ENCODE measurements at places on chromosomes 2 and 18.

DNA sequence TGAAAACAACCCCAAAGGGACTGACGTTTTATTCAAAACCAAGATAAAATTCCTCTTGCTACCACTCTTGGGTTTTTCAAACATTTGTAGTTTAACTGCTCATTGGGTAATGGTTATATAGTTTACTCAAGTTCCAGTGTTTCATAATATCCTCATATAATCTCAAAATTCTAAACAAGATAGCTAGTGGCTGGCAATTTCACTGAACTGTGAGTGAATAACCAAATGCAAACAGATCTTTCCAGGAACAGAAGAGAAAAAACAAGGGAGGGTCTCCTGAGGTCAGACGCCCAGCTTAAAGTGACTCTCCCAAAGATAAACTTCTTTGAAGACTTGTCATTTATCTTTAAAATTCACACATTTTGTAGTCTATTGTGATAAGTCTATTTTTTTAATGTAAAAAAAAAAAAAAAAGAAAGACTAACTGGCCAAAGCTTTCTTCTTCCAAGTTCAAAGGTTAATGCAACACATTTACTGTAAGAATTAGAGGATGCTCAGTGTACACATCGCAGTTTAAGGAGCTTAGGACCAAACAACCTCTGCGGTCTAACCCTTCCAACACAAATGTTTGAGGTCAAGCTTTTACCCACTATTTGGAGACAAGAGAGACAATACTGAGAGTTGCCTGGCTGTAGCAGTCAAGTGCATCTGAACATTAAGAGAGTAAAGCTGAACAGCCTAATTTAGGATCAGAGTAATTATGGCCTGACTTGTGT lies 26.6 kb downstream of the LPIN2 start:
- DNase-seq: no peak

GRCh38 chr2:47031909-47032668 lies 116.5 kb upstream of the MCFD2 start:
- DNase-seq: no peak

DNA sequence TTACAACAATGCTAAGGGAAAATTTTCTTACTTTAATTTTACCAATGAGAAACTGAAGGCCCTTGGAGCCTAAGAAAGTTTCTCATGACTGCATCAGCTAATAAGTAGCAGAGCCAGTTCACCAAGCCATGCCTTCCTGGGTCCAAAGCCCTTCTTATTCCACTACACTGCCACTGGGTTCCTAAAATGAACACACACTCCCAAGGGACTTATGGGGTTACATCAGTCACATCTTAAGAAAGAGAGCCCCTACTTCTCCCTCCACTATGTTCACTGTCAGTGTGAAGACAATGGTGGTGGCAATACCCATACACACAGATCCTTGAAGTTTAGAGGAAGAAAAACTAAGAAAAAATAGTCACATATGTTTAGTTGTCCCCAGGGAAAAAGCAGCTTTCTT lies 20.6 kb downstream of the MBD2 start:
- DNase-seq: no peak

DNA sequence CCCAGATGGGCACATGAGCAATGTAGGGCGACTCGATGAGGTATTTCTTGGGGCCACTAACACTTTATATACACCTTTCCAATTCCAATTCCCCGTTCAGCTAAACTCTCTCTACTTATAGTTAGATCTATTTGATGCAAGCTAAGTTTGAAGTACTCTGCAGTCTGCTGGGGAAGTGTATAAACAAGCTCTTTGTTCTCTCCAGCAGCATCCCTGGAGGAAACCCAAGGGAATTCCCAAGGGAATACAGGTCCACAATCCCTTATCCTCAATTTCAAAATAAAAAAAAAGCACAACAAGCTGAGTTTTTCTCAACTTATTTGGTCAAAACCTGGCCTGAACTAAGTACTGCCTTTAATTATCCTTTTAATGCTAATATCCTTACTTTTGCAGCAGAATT lies 433.3 kb downstream of the NBAS start:
- no peak for DNase-seq

DNA sequence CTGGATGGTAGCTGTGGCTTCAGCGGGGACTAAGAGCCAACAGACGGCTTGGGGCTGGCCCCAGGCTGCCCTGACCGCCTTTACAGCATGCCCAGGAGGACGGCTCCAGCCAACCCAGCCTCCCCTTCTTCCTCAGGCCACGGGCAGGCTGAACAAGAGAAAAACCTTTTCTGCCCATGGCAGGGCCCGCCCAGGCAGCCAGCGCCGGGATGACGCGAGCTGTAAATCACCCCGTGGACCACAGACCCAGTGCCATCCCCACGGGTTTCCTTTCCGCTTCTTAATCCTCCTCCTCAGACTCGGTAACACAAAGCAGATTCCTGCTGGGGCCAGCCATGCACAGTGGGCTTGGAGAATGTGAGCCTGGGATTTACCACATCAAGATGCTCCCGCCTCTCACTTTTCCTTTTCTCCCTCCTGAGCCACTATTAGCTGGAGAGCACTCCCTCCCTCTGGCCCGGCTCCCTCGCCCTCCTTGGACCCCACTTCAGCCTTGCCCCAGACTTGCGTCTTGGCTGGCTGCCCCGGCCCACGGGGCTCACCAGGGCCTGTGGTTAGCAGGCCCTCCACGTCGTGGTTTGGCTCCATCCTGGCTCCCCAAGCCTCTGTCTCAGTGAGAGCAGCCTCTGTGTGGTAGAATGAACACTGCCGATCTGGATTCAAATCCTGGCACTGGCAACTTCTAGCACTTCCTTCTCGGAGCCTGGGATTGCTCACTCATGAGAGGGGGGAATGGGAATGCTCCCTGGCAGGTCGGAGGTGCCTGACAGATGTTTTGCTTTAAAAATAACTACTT lies 31.4 kb downstream of the ATOH8 start:
- DNase-seq: peak; percentile 83

GRCh38 chr2:3302751-3303582 lies 74.7 kb downstream of the EIPR1 start:
- no peak for DNase-seq

DNA sequence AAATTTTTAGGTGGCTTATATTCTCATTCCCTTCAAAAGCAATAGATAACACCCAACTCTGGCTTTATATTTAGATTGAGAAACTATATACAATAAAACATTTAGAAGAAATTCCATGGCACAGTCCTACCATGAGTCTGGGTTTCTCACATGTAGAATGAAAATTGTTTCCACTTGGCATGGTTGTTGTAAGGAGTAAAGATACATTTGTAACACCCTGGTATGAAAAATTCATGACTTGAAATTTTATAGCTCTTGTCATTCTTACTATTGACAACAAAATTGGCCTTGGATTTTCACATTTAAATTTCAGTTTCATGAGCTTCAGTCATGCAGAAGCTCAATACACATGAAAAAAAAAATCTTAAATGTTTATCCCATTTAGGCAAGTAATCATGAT lies 92.5 kb upstream of the CBLN2 start:
- no peak for DNase-seq

DNA sequence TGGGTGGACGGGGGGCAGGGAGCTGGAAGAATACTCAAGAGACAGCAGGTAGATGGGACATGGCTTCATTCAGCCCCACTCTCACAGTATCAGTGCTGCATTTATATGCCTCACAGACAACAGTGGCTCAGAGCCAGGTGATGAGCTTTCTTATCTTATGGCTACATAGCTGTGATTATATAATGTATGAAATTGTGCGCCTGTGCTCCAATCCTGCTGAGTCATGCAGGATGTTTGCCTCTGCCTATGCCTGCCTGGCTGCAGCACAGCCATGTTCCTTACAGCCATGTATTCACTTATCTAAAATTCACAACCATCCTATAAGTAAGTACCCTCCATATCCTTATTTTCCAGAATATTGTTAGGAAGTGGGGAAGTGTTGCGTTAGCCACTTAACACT lies 37.7 kb upstream of the RNF103 start:
- no peak for DNase-seq

DNA sequence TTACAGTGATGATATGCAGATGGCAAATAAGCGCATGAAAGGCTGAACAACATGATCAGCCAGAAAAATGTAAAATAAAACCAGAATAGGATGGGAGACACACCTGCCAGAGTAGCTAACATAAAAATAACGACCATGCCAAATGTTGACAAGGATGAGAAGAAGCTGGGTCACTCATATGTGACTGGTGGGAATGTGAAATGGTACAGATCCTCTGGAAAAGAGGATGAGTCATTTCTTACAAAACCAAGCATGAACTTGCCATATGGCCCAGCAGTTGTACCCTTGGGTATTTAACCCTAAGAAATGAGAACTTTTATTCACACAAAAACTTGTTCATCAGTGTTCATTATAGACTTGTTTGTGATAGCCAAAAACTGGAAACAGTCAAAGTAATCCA lies 143.8 kb downstream of the SH3BP4 start:
- no peak for DNase-seq

DNA sequence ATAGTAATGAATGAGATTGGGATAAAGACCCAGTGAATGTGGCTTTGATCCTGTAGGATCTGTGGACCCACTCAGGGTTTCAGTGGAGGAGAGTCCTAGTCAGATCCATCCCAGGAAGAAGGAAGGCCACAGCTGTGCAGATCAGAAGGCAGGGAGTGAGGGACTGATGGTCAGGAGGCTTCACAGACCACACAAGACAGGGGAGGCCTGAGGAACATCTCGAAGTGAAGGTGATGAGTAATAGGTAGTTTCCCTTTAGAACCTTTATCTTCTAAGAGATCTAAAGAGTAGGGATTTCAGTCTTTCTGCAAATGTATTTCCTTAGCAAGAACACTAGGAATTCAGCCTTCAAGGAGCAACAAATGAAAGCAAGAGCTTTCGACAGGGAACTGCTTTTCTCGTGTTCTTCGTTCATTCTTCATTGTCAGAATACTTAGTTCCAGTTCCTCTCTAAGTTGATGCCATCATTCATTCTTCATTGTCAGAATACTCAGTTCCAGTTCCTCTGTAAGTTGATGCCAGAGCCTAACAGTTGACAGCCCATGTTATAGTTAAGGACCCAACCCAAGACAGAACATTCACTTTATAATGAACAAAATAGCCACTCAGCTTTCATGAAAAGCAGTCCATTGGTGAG lies 150.2 kb upstream of the EPAS1 start:
- DNase-seq: no peak

DNA sequence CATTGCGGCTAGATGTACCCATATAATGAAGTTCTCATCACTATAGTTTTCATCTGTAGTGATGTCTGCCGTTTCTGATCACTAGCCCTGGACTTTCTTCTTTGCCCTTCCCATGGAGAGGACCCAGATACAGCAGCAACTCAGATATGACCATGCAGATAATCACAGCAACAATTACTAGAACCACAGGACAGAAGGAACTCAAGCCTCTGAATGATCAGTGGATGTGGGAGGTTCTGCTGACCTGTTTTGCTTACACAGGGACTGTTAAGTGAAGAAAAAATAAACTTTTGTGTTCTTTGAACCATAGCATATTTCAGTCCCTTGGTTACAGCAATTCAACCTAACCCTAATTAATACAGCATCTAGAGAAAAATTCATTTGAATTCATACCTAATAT lies 62.7 kb downstream of the ACVR1 start:
- DNase-seq: no peak

DNA sequence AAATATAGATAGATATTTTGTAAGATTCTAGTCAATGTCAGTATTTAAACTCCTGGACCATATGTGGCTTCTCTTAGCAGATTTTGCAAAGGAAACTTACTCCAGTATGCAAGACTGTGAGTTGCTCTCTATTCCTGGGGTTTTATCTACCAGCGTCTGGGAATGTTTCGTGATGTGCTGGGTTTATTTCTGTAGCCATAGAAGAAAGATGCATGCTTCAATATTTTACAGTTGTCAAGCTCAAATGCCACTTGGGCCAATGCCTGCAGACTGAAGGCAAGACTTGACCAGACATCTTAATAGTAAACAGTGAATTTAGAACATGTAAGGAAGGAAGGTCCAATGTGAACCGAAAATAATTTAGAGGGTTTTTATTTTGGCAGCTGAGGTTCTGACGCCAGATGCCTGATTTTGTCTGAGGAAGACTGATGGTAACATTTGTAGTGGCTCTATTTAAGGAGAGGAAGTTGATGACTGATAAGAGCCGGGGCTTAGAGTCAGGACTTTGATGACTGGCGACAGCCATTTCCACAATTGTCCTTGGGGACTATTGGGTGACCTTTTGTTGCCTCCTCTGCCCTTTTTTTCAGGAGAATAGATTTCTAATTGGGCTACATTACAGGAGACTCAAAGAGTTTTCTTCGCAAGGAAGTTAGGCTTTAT lies 154.3 kb downstream of the RAPGEF4 start:
- no peak for DNase-seq

DNA sequence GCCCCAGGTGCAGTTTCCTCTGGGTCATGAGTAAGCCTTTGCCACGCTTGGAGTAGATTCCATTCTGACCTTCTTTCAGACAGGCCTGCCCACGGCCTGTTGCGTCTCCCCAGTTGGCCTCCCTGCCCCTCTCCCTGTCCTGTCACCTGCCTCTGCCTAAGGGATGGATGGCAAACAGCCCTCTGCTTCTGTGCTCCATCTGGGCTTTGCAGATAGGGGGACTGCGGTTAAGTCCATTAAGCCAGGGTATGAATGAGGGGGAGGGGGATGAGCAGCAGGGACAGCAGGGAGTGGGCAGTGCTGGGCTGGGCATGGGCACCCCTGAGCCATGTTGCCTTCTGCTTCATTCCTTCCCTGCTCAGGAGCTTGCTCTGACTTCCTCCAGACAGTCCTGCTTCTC lies 37.6 kb upstream of the B3GNT7 start:
- DNase-seq: no peak

DNA sequence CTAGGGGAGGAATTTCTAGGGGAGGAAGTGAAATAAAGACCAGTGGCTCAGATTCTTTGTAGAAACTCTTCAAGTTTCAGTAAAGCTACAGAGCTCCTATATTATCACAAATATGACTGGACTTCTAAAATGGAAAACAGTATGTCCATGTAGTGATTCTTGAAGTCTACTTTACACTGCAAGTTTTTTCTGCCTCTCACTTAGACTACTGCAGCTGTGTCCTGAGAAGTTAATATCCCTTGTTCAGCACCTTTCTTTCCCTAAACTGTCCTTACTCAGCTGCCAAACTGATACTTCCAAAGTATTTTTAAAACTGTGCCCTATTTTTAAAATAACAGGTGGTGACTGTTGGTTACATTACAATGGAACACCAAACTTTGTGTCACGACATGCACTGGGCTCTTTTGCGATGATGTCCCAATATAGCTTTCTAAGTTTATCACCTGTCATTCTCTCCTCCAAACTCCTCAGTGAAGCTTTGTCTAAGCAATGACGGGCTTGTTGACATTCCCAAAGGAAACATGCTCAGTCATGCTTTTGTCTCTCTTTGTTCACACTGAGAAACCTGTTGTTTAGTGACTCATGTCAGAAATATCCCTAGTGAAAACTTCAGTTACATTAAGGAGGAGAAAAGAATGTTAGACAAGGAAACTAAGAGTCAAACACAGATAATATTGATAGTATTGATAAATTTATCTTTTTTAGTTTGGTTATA lies 341.1 kb downstream of the ARL6IP6 start:
- no peak for DNase-seq

DNA sequence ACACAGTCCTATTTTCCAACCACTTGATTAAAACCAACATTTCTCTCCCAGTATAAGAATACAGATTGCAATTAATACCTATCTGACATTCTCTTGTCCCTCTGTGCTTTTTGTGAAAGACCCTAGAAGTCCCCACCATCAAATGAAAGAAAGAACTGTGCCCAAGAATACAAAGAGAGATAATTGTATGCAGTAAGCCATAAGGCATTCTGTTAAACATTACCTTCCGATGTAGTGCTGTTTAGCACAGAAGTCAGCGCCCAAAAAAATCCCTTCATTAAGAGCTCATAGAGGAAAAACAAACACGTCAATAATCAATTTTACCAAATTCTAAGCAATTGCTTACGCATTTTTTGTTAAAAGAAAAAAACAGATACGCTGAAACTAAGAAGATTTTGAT lies 41.1 kb downstream of the ZNF516 start:
- no peak for DNase-seq
